Activated T-helper 17 cell treated with anti-CD3 and anti-CD28 coated beads, Interleukin-2, amount 50 U/mL, for 72 hours (primary cell): ENCODE measurements at places on chromosomes 11 and 22. TPM values are rescaled to one million over a fixed set of nuclear protein-coding genes. Genes with fewer than 3 reads are reported as not detected.

Gene UBASH3B
- 7.0 TPM for total RNA-seq

Gene ARHGAP20
- not detected for total RNA-seq

Gene DEPDC7
- total RNA-seq, result 0.41 TPM

Gene APOBEC3H
- 33.0 TPM for total RNA-seq

- no peak for ATAC-seq
Measured at GRCh38 chr22:23803001-23803819, 16.4 kb downstream of the SMARCB1 start.

- ATAC-seq, result no peak
Measured at GRCh38 chr11:65634905-65635731, 2.8 kb upstream of the SIPA1 start.

- no peak for ATAC-seq
Measured at GRCh38 chr11:88387957-88388356, 50.4 kb upstream of the CTSC start.

DNA sequence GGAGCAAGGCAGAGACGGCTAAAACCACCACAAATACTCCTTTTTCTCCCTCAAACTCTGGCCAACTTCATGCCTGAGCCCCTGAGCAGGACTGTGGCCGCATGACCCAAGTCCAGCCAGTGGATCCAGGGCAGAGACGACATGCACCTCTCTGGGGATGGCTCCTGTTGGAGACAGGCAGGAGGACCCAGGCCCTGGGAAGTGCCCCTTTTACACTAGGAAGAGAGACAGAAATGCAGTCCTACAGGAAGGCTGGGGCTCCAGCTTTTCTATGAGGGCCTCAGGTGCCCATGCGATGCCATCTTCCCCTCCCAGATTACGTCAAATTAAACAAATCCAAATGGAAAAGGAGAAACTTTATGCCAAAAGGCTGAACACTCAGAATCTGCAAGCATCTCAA, 498.0 kb downstream of the BRD1 start:
- no peak for ATAC-seq

DNA sequence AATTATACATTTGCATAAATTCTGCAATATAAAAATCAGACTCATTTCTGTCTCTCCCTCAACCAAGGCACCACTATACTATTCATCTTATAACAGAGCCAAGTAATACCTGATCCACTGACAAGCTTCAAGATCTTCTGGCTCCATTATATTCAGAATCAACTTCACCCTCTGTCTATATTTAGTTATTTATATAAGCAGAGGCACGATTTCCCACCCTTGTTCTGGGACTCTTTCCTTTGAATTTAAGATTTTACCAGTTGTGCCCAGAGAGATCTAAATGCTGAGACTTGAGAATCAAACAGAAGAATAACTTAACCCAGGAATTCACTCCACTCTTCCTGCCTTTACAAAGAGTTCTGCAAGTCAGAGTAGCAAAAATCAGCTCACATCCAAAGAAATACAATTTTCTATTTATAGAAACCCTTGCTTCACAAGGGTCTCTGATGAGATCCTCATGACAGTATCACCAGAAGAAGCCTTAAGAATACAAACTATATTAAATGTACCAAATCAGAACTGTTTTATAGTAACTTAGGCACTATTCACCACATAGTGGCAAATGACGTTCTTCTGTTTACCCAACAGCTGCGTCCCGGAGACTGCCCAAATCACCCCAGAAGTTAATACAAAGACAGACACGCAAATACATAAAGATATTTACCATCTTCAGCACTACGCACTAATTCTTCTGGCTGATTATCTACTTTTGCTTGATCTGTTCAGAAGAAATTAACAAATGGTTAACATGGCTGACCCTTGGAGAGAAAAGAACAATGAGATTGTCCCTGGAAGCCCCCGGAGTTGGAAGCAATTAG, 32.3 kb upstream of the CCDC89 start:
- ATAC-seq, result no peak

DNA sequence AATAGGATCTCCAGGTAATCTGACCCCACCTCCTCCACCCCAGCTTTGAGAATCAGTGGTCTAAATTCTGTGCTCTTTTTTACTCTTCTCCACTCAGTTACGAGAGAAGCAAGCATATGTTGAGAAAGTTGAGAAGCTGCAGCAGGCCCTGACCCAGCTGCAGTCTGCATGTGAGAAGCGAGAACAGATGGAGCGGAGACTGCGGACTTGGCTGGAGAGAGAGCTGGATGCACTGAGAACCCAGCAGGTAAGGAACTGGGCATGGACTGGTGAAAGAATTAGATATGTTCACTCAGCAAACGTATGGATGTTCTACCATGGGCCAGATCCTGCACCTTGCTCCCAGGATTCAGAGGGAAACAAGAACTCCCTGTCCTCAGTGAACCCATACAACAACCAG, 85.7 kb downstream of the AMOTL1 start:
- no peak for ATAC-seq

DNA sequence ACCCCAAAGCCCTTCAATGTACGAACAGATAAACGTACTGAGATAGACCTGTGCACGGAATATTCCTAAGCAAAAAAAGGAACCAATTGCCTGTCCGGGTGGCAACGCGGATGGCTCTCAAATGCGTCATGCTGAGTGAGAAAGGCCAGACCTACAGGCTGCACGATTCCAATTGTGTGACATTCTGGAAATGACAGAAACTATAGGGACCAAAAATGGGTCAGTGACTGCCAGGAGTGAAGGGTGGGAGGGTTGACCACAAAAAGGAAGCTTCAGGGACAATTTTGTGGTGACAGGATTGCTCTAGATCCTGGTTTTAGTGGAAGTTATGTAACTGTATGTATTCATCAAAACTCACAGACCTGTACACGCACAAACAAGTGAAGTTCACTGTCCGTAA, 24.0 kb upstream of the SYT8 start:
- ATAC-seq, result no peak

- no peak for ATAC-seq
Measured at GRCh38 chr11:120354068-120354467, 17.9 kb downstream of the ARHGEF12 start.

DNA sequence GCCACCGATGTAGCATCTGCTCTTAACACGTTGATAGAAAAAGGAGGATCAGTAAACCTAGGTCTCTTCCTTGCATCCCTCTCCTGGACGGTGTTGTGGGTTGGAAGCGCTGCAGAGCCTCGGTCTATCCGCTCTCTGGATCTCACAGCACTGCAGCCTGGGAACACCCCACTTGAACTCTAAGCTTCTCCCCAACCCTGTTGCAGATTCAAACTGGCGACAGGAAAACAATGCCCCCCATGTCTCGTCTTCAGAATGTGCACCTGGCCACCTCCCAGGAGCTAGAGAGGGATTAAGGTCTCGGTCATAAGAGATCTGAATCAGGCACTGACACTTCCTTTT, 454 bp downstream of the TMEM218 start:
- no peak for ATAC-seq

GRCh38 chr11:92457250-92457649, 232.6 kb downstream of the FAT3 start:
- ATAC-seq, result no peak

DNA sequence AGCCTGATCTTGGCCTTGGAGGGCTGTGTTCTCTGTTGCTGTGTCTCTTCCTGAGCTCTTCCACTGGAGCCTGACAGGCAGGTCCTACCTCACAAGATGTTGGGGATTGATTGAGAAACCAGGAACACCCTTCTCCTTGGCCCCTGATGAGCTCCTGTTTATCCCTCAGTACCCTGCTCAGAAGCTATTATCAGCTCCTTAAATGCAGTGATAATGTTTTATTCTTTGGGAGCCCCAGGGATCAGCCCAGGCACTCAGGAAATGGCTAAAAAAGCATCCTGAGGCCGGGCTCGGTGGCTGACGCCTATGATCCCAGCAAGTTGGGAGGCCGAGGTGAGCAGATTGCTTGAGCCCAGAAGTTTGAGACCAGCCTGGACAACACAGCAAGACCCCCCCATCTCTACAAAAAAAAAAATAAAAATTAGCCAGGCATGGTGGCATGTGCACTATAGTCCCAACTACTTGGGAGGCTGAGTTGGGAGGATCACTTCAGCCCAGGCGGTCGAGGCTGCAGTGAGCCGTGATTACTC, 4.9 kb upstream of the PHLDA2 start:
- ATAC-seq, result no peak

GRCh38 chr11:87368151-87368550, 330.4 kb downstream of the TMEM135 start:
- ATAC-seq, result no peak

- no peak for ATAC-seq
Measured at GRCh38 chr11:25702417-25702816, 629.5 kb upstream of the ANO3 start.

DNA sequence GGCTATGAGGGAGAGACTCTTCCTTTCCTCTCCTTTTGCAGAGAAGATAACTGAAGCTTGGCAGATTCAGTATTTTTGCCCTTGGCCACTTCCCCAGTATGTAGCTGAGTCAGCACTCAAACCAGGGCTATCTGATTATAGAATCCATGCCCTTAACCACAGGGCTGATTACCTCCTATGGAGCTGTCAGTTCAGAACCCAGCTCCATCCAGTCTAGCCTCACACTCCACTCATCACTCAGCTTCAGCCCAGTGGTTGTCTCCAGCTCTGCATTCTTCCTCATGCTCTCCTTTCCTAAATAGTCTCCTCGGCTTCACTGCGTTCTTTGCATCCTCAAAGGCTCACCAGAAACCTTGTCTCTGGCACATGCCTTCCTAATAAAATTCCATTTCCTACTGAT, 151.6 kb upstream of the BLID start:
- ATAC-seq, result no peak
